ENCODE measurements at places on chromosomes 1 and 21. TPM values are rescaled to one million over a fixed set of nuclear protein-coding genes. Genes with fewer than 3 reads are reported as not detected.

The IQGAP3 gene
- total RNA-seq, result 8.4 TPM

The AADACL4 gene
- total RNA-seq, result not detected

The RPS6KA1 gene
- 10.8 TPM for total RNA-seq

The SERINC2 gene
- total RNA-seq, result 5.7 TPM

The CD2 gene
- total RNA-seq, result not detected

The OR2T2 gene
- total RNA-seq, result not detected

The ARHGEF10L gene
- 52.7 TPM for total RNA-seq

Measured in camera-type eye (tissue), 1 donor.